AG04450 (cell line): ENCODE measurements at places on chromosomes 4 and X. TPM values are rescaled to one million over a fixed set of nuclear protein-coding genes. Genes with fewer than 3 reads are reported as not detected.

TSC22D3 gene
- polyA plus RNA-seq = 22.4 and 25.3 TPM in 2 replicates

CENPVL3 gene
- not detected in 2 replicates for polyA plus RNA-seq

NR0B1 gene
- 0.09 and 0.12 TPM in 2 replicates for polyA plus RNA-seq

UGT2A1 gene
- not detected in 2 replicates for polyA plus RNA-seq

VSIG4 gene
- not detected in 2 replicates for polyA plus RNA-seq

STK32B gene
- polyA plus RNA-seq = 4.0 and 4.3 TPM in 2 replicates

PRKG2 gene
- 0.74 and 1.6 TPM in 2 replicates for polyA plus RNA-seq

SMAD1 gene
- 59.0 and 64.7 TPM in 2 replicates for polyA plus RNA-seq

DKK2 gene
- 0.74 and 0.83 TPM in 2 replicates for polyA plus RNA-seq

PGK1 gene
- 394 and 442 TPM in 2 replicates for polyA plus RNA-seq

DRD5 gene
- not detected in 2 replicates for polyA plus RNA-seq

TMEM271 gene
- not detected in 2 replicates for polyA plus RNA-seq

EFHC2 gene
- polyA plus RNA-seq = 0.40 and 0.42 TPM in 2 replicates

ERVMER34-1 gene
- polyA plus RNA-seq = 0.20 and 0.26 TPM in 2 replicates

EPHA5 gene
- 0.02 and 0.04 TPM in 2 replicates for polyA plus RNA-seq

TMPRSS11F gene
- polyA plus RNA-seq = not detected in 2 replicates

MAOA gene
- polyA plus RNA-seq = 0.37 and 0.40 TPM in 2 replicates

BGN gene
- 97.2 and 143 TPM in 2 replicates for polyA plus RNA-seq

FGF5 gene
- 39.9 and 40.7 TPM in 2 replicates for polyA plus RNA-seq

TEX13A gene
- not detected in 2 replicates for polyA plus RNA-seq
